ENCODE measurements at places on chromosomes 3 and 15.

DNA sequence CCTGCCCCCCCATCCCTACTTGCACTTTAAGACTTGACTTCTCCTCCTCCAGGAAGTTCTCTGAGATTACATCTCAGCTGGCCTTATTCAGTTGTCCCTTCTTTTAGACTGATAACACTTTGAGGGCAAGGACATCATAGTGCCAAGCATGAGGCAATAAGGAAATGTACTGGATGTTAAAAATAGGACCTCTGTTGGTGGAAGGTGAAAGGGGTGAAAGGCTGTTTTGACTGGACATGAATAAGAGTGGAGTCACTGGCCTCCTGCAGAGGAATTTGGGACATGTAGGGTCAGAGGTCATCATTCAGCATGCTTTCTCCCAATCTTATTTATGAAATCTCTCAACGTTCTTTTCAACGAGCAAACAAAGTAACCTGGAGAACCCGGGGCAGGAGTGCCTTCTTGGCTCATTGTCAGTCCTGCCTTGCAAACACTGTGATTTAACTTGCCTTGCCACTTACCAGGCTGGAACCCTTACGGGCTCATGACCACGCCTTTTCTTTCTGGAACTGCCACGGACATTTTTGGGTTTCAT lies 38.6 kb downstream of the TRIM71 start:
- no peak for DNase-seq

DNA sequence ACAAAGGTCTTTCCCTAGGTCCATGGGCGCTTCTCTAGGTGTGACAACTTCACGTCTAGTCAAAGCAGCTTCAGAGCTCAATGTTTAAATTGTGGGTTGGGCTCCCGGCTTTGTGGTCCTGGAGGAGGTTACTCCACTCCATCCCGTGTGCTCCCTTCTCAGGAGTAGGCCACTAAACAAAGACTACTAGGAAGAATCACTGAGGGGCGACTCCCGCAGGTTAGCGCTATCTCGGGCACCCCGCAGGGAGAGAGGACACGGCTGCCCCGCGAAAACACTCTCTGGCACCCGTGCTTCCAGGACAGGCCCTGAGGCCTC lies 500 bp downstream of the PARP6 start:
- no peak for DNase-seq

DNA sequence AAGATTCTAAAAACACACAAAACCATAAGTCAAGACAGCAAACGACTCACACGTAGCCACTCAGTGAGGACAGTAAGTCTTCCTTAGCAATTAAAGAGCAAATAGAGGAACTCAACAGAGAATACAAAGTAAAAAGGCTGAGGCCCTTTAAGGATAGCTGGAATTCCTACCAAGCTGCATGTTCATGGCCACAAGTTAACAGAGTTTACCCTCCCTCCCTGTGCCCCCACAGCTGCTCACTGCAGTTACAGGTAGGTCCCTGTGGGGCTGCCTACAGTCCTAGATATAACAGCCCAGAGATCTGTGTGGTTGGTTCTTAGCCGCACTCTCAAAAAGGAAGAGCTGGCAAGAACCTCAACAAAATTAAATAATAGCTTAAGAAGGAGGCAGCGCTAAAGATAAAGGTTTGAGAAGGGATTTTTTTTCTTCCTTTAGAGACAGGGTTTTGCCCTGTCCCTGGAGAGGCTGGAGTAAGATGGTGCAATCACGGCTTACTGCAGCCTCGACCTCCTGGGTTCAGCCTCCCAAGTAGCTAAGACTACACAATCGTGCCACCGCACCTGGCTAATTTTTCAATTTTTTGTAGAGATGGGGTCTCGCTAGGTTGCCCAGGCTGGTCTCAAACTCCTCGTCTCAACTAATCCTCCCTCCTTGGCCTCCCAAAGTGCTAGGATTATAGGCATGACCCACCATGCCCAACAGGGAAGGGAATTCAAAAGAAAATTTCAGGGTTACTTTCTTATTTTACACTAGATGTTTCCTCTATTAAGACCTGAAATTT lies 19.3 kb downstream of the SFMBT1 start:
- DNase-seq, result no peak

DNA sequence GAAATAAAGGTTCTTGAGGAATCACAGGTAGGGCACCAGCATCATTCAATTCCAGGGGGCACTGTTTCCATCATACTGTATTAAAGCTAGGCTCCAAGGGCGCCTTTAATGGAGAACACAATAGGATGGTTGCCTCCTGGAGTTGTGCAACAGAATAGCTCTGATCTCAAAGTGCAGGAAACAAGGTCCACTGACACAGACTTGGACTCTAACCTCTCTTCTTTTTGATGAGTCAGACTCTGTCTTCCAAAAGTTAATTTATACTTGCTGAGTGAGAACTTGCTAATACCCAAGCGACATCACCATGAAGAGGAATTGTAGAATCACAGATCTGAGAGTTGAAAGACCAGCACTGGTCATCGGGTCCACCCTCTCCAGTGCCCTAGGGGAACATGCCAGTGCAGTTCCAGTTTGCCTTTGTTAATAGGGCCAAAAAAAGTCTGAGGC lies 94.4 kb upstream of the PHLDB2 start:
- no peak for DNase-seq

DNA sequence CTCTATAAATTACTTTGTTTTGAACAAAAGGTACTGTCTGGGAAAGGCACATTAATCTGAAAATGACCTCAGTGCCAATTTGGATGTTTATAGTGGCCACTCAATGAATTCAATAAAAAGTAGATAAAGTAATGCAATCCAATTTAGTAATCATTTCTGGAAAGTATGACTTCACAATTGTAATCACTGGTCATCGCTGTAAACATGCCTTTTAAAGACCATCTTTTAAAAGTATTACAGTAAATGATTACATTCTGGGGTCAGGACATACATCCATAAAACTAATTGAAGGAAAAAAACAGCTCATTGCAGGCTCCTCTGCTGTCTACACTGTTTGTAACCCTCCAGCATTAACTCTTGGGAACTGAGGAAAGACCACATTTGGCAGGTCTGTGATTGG lies 43.2 kb downstream of the HRH1 start:
- DNase-seq, result no peak

DNA sequence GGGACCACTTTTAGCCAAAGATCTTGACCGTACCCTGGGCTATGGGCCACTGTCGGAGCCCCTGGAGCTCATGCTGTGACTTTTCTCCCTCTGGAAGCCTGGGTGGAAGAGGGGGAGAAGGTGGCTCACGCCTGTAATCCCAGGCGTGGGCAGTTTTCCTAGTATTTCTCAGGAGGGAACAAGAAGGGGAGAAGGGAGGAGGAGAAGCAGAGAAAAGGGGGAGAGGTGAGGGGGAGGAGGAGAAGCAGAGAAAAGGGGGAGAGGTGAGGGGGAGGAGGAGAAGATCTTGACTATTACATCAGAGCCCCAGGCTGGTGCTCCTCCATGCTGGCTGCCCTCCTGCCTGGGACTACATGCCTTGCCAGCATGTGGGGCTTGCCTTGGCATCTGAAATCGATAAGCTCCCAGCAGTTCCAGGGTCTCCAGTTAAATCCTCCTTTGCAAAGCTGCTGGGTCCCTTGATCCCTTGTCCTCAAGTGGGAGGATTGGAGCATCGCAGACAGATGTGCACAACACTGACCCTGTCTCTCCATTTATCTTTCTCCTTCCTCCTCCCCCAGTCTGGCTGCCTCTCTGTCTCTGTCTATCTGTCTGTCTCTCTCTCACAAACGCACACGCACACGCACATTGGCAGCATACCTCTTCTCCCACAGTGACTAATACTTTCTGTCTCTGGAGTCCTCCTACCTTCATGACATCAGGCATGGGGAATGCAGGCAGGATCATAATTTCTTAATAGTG lies 41.6 kb downstream of the MRAS start:
- no peak for DNase-seq

DNA sequence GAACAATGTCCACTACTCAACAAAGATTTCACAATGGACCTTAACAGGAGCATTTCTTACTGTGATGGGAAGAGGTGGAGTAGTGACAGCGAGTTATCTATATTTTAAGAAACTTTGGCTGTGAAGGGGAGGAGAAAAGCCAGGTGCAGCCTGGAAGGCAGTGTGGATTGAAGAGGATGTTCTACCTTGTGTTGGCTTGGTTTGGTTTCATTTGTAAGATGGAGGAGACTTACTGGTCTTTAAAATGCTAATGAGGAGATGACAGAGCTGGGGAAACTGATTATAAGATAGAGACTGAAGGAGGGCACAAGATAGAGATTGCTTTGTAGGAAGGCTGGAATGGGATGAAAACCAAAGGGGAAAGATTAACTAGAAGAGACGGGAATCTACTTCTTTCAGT lies 59.4 kb downstream of the PLOD2 start:
- DNase-seq, result no peak

- DNase-seq, result no peak
These were observed 36.5 kb downstream of the ATP13A3 start for GRCh38 chr3:194450341-194450740.

DNA sequence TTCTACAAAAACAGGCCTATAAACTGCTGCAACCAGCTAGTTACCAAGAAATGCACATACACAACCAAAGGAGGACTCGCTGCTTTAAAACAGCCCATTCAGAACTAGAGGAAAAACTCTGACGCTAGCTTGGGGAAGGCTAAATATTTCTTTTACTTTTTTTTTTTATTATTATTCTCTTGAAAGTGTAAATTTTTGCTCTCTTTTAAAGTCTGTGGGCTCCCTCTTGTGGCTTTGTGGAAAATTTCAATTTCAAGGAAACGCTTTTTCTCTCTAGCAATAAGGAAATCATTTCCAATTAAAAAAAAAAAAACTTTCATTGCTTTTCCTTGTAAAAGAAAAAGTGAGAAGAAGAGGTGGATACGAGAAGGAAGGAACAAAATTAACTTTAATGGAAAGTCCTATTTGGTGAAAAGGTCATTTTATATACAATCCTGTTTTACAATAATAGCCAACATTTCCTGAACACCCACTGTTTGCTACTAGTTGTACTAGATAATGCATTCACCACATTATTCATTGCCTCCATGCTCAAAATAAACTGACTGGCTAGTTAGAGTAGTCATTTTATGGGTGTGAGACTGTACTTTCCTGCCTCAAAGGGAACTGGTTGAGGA lies 51.2 kb upstream of the SAMMSON start:
- DNase-seq, result no peak

DNA sequence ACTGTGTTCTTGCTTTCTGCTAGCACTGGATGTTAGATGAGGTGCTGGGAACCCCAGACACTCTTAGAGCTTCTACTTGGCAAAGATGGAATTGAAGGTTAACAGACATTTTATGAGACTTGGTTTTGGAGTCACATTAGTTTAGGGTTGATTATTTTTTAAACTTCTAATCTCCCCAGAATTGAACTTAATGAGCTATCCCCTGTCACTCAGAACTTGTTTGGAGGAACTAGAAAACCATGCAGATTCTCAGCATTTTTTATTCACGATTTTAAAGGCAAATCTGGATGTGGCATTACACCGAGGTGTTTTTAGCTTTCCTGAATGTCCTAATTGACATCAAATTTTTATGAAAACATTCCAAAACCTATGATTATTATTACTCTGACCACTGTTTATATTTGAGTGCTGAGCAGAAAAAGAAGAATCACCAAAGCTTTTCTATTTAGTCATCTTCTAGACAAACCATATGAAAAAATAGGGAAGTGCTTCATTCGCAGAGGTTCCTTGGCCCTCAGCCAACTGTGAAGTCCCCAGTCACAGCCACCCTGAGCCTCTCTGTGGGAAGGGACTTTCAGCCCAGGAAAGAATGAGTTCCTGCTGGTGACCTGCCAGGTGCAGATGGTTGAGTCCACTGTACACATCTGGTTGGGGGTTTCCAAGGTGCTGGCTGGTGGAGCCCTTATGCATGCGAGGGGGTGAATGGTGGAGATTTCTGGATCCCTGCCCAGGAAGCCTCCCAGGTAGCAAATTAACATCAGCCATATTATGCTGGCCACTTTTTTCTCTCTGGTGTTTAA lies 196.0 kb upstream of the TOPAZ1 start:
- no peak for DNase-seq

GRCh38 chr15:96066852-96067495 lies 263.5 kb upstream of the NR2F2 start:
- no peak for DNase-seq

DNA sequence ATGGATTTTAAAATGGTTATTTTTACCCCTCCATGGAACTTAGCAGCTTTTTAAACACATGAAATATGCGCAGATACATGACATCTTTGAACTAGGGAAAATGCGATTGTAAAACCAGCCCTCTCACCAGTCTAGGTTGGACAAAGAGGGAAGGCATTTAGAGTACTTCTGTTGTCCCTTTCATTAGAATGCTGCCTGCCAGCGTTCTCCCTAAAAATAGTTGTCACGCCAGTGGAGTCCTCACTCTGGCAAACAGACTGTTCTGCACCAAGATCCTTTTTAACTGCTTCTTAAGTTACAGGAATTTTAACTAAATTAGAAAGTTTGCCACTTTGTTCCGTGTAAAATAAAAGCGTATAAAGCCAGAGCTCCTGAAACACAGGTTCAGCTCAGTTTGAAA lies 295.3 kb downstream of the VPS13C start:
- no peak for DNase-seq

- no peak for DNase-seq
These were observed 35.8 kb downstream of the SLCO3A1 start for GRCh38 chr15:91889111-91889815.

- DNase-seq, result no peak
These were observed 3.5 kb downstream of the TEX55 start for GRCh38 chr3:119149484-119149883.

DNA sequence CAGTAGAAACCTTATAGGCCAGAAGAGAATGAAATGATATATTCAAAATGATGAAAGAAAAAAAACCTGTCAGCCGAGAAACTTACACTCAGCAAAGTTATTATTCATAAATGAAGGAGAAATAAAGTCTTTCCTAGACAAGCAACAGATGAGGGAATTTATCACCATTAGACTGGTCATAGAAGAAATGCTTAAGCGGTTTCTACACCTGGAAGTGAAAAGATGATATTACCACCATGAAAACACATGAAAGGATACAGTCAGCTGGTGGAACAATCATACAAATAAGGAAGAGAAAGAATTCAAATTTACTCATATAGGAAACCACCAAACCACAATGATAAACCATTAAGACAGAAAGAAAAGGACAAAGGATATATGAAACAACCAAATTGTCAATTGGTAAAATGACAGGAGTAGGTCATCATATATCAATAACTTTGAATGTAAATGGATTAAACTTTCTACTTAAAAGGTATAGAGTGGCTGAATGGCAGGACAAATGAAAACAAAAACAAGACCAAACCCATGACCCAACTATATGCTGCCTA lies 29.9 kb upstream of the PRR23C start:
- DNase-seq, result no peak

DNA sequence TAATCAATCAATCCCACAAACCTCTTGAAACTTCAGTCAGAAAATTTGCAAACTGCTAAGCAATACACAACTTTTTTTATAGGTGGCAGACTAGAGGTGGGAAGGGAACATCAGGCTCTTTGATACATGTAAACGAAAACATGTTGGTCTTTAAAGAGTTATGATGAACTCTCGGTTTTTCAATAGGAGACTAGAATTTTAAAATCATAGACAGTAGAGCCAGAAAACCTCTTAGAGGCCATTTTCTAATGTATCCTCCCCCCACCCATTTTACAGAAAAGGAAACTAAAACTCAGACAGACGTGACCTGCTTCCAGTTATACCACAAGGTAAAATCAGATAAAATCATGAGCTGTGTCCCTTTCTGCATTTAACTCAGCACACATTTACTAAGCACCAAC lies 179.1 kb upstream of the LPP start:
- no peak for DNase-seq
